D721Med (cell line): ENCODE measurements at places on chromosomes 4 and X.

GRCh38 chrX:31464306-31464915 is 392.6 kb upstream of the FTHL17 start:
- DNase-seq, result no peak

GRCh38 chr4:80412322-80412721 is 76.8 kb downstream of the CFAP299 start:
- DNase-seq, result no peak

GRCh38 chrX:21883258-21883657 is 27.5 kb downstream of the YY2 start:
- DNase-seq, result no peak

GRCh38 chrX:107549504-107549903 is 78.8 kb upstream of the PRPS1 start:
- no peak for DNase-seq

DNA sequence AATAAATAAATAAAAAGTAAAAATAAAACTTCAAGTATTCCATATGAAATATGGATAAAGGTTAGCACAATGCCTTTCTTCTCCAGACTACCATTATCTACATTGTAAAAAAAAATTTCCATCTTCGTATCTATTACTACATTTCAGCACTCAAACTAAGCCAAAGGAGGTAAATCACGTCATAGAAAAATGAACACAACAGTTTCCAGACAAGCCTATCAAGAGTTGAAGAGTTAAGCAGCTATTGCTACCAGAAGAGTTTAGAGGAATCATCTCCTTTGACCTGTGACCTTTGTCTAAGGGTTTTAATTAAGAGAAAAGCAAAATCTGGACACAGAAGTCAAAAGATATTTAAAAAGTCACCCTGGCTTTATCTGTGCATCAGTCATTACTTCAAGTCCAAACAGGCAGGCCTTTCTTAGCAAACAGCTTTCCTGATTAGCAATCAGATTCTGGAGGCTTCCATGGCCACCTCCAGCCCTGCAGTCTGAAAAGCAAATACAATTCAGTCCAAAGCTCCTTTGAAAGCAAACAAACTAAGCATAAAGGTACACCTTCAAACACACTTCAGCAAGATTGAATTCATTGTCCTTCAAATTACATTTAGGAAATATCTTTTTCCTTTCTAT is 82.2 kb downstream of the APBB2 start:
- no peak for DNase-seq

- no peak for DNase-seq
These were observed 57.1 kb downstream of the MAP7D2 start for GRCh38 chrX:20059467-20060128.

- DNase-seq, result no peak
These were observed 586.0 kb upstream of the AADAT start for GRCh38 chr4:170675568-170676262.

- no peak for DNase-seq
These were observed 39.7 kb downstream of the AKAP4 start for GRCh38 chrX:50161127-50161526.

DNA sequence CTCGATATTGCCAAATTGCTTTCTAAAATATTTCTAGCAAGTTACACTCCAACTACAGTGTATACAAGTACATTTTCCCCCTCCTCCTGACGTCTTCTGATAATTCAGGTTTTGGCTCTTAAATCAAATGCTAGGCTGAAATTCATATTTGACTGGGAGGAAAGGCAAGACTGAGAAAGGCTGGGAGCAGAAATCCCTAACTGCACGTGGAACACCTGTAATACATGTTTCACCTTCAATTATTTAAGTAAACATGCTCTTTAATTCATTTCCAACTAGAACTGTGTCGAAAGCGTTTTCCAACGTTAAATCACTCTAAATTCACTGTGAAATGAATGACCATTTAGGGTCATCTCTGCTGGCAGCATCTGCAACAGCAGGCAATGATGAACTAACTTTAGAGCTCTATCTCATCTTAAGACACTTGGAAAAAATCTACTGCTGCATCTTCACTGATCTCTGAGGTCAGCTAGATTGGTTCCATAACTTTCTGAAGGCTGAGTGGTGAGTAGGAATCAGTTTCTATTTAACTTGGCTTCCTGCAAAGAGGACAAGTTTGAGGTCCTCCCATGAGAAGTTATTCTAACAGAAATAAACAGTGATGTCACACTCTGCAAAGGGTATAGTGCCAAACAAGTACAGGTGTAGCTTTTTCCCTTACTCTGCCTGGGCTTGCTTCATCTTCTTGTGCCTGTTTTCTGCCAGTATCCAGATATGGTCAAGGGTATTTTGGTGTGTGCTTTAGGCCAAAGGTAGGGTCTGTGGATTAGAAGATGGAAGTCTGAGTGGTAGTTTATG is 144.3 kb upstream of the PAK3 start:
- no peak for DNase-seq
